ENCODE measurements at places on chromosomes 5 and 9.

DNA sequence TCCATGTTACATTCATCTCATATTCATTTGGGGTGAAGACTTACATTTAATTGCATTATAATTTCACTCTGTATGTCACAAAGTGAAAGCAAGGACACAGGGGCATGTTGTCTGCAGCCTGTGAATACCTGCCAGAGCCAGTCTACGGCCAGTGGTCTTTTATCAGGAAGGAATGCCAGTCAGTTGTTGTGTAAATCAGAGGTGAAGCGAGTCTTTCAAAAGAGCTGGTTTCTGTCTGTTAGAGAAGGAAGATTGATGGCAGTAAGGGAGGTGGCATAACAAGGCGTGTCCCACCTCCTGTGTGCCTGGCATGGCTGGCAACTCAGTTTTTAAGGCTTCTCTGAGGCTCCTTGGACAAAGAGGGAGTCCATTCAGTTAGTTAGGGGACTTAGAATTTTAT is 18.1 kb upstream of the SYK start:
- no peak for DNase-seq

- no peak for DNase-seq
These were observed 65.0 kb downstream of the FGF18 start for GRCh38 chr5:171484460-171484899.

- no peak for DNase-seq
These were observed 1400.7 kb downstream of the CDH12 start for GRCh38 chr5:21452449-21452848.

DNA sequence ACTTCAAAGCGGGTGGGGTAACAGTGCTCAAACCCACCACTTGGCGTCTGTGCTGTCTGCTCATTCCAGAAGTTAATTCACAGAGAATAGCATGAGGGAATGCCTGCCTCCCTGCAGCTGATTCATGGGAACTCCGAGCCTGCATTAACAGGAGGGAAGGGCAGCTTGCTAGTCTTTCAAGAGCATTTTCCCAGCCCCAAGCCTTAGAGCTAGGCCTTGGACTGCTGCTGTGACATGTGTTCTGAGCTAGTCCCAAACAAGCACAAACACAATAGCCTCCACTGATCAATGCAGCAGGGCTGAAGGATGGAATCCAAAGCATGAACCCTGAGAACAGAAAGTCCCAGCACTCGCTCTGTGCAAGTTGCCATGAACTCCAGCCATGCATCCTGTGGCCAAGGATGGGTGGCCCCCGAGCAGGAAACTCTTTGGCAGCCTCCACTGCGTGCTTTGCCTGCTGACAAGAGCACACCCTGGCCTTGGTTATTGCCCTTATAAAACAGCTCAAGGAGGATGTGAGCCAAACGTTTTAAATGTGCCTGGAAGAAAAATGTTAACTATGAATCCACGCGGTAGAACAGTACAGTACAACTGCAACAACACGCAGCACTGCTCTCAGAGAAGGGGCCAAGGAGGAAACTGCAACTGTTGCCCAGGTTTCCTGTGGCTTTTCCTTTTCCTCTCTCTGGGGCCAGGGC is 653.1 kb upstream of the KLF4 start:
- DNase-seq = no peak

GRCh38 chr9:109452761-109453160 is 45.3 kb downstream of the PTPN3 start:
- no peak for DNase-seq

DNA sequence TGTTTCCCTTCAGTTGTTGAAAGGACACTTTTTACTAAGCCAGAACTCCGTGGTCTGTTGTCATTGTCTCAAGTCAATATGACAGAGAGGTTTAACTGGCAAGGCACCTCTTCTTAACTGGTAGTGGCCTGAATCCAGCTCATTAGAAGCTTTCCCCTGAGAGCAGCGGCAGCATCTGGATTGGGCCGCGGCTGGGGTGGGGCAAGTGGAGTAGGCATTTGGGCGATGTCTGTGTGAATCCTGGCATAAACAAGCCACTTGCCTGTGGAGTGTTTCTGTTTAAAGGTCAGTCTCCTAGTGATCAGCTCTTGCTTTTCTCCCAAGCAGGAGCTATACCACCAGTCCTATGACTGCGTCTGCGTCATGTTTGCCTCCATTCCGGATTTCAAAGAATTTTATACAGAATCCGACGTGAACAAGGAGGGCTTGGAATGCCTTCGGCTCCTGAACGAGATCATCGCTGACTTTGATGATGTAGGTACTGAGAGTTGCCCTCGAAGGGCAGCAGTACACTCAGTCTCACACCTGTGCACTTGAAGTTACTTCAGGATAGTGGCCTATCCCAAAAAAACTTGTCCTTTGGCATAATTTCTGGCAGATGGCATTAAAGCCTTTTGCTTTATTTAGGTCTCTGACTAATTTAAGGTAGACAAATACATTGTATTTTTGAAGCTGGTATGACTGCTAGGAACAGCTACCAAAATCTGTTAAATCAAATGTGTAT is 48.9 kb downstream of the CFAP90 start:
- DNase-seq = no peak

DNA sequence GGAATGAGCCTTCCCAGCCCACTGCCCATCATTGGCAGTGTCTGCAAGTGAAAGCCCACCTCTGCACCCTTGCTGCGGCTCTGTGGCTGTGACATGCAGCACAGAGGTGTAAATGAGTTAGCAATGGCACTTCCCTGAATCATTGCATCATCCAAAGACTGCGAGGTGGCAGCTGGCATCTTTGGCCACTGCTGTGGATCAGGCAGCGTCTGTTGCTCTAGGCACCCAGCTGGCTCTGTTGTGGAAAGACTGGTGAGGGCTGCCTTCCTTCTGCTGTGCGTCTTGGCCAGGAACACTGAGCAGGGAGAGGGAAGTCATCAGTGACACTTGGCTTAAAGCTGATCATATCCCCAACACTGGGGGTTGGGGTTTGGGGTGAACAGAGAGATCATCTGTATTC is 64.5 kb downstream of the MFAP3 start:
- no peak for DNase-seq

All from NCI-H526 (cell line).